Fibroblast of skin of right quadriceps (primary cell): ENCODE measurements at places on chromosomes 12 and 14.

- DNase-seq = no peak
Measured at GRCh38 chr12:132966676-132967415, 10.7 kb upstream of the ZNF605 start.

DNA sequence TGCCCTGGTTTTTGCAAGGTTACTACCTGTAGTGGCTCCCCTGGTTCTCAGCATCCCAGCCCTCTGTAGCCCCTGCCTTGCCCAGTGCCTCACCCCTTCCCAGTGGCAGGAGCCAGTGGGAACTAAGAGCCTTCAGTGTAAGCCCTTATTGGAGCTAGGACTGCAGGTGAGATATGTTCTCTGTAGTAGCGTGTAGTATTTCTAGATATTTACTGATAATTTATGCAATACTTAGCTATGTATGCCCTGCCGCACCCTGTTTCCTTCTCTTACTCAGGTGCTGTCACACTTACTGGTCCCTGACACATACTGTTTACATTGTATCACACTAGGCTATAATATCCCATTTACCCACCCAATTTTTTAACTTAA is 3.6 kb downstream of the BMAL2 start:
- no peak for DNase-seq

DNA sequence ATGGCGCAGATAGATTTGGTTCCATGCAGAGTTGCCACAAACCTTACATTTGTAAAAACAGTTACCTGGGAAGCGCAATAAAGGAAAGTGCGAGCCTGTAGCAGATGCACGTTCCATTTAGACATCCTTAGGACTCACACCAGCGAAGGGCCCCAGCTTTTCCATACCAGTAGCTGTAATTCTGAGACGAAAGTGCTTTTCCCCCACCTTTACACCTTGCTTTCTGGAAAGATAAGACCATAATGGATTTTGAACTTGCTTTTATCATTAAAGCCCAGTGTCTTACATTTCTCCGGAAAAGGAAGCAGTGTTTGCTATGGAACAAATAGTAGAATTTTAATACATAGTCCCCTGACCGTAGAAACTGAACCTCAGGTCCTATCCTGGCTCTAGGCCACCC is 616 bp upstream of the CCDC77 start:
- DNase-seq = no peak

GRCh38 chr14:21978184-21978998 is 304.8 kb upstream of the OR4E1 start:
- DNase-seq = peak; percentile 1

DNA sequence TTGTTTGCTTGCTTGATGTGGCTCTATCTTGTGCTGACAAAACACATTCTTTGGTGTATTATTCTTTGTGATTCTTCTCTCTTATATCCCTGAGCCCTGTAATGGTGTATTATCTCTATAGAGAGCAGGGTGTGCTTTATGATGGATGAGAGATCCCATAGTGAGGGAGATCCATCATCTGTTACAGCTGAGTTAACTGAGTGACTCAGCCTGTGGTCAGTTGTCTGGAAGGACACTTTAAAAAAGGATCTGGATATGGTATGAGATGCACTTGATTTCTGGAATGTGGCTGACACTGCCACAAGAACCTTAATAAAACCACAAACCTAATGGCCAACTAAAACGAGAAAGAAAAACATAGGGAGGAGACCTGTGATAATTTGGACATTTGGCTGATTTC is 461.4 kb upstream of the SYT1 start:
- peak; percentile 68 for DNase-seq

DNA sequence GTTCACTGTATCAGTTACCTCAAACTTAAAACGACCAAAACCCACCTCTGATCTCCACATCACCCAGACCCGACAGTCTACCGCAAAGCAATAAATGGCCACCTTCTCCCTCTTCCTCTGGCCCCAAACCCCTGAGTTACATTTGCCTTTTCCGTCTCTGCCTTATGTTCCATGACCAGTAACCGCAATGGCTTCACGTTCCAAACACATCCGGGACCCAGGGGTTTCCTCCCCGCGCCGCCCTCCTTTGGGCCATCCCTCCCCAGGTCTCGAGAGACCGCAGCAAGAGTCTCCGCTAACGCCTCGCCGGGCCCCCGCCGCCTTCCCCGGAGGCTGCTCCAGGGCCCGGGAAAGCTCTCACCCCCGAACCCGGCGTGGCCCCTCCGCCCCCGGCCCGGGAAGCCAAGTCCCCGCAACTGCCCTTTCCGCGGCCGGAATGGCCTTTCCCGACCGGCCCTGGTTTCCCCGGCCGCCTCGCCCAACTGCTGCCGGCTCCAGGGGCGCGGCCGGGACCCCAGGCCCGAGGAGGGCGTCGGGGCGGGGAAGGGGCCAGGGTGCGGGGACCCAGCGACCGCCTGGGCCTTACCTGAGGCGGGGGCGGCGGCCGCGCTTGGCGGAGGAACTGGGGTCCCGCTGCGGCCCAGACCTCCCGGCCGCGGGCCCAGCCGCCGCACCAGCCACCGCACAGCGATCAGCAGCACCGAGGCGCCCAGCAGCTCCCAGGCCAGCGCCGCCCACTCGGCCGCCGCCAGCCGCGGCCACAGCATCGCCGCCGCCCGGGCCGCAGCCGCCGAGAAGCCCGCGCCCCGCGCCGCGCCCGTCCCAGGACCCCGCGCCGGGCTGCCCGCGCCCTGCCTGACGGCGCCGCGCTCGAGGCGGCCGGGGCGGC is at the start of gene ANKLE2:
Gene ANKLE2 (minus strand): TSS at position 801 of the 889 bp plus-strand sequence. CDS start 34 bp downstream, at position 767.
- DNase-seq = peak; percentile 73

DNA sequence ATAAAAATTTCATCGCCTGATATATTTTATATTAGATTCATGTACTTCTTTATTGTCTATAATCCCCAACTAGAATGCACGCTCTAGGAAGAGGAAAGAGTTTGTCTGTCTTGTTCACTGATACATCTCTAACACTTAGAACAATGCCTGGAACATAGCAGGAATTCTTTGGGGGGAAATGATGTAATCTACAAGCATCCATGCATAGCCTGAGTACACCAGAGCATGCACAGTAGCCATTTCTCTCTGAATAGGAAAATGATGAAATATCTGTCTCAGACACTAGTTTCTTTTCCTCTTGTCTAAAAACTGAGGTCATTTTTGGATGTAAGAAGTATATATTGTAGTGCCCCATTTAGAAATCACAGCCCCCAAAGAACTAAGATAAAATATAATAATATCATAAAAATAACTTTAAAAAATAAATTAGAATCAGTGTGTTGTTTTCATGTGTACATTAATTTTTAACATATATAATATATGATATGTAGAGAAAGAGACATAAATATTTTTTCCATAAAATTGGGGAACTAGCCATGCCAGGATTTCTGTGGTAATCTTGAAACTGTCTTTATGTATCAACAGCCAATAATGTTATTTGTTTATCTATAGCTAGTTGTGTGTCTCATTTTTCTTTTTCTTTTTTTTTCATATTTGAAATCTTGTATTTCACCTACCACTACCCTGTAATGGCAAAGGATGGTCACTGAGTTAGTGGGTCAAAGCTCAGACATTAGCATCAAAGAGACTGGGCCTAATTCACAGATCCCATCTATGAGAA is 155.6 kb upstream of the TMCC3 start:
- peak; percentile 85 for DNase-seq

DNA sequence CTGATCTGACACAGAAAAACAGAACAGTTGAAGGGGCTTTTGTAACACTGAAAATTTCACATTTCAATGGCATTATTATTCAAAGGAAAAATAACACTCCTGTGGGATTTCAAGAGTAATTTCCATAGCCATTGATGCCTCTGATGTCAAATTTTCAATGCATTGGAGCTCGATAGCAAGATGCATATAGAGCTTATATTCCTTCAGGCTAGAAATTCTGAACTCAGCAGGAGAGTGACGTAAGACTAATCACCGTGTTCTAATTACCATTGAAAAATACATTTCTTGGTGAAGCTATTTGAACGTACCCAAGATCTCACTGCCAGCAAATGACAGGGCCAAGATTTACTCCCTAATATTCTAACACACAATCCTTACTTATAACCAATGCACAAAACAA is 854.1 kb upstream of the TMEM132C start:
- DNase-seq = no peak

- DNase-seq = no peak
Measured at GRCh38 chr12:101795013-101795412, 35.7 kb downstream of the GNPTAB start.

GRCh38 chr12:92192360-92192759 is 46.7 kb upstream of the BTG1 start:
- DNase-seq = no peak

DNA sequence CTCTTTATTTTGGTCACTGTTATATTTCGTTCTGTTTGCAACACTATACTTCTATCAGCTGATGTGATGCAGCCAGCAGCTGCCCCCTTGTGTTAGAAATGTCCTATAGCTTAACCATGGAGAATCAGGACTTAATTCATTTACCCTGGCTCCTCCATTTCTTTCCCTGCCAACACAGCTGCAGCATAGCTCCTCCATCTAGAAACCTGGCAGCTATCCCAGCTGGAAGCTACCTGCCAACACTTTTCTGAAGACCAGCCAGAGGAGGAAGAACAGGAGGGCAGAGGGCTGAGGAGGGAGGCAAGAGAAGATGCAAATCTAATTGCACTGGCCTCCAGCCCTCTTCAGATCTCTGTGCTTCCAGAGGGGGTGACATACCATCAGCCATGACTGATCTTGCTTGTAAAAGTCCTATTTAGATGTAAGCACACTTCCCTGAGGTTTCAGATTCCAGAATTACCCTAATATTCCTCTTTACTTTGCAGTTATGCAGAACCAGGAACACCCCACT is 156.8 kb upstream of the TMEM260 start:
- DNase-seq = peak; percentile 63

DNA sequence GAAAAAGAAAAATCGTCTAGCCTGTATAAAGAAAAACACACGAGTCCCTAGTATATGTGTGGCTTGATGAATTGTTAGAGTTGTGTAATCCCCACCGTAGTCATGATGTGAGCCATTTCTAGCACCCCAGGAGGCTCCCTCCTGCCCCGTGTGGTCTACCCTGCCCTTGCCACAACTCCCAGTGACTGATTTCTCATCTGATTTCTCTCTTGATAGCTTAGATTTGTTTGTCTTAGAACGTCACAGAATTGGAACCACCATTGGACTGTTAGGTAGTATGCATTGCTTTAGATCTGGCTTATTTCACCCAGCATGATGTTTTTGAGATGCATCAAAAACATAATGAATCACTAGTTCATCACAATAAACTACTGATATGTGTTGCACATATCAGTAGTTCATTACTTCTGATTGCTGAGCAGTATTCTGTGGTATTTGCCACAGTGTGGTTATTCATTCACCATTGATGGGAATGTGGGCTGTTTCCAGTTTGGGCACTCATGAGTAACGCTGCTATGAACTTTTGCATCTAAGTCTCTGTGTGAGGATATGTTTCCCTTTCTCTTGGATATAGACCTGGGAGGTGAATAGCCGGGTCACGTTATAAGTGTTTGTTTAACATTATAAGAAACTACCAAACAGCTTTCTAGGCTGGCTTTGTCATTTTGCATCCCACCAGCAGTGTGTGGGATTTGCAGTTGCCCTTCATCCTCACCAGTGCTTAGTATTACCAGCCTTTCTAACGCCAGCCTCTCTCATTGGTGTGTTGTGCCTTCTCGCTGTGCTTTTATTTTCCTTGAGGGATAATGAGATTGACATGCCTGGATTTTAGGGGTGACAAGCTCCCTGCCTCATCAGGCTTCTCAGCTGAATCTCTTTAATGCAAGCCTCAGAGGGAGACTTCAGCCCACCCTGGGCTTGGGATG is 31.9 kb upstream of the NCOR2 start:
- DNase-seq = peak; percentile 83

- DNase-seq = peak; percentile 85
Measured at GRCh38 chr12:85836197-85837090, at the start of gene RASSF9. TSS of gene RASSF9 (minus strand) at chr12:85836409. CDS start at chr12:85836201, 208 bp downstream.

- peak; percentile 29 for DNase-seq
Measured at GRCh38 chr12:120470150-120470784, 719 bp upstream of the SRSF9 start.

DNA sequence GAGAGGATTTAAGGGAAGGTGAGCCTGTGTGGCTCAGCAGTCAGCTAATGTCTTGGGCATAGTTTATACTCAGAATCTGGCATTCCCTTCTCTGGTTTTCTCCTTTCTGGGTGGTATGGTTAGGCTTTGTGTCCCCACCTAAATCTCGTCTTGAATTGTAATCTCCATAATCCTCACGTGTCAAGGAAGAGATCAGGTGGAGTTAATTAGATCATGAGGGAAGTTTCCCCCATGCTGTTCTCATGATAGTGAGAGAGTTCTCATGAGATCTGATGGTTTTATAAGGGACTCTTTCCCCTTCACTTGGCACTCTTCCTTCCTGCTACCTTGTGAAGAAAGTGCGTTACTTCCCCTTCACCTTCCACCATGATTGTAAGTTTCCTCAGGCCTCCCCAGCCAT is 169.8 kb upstream of the PELI2 start:
- DNase-seq = no peak

GRCh38 chr12:124194893-124195566 is 99.9 kb upstream of the RFLNA start:
- no peak for DNase-seq

GRCh38 chr14:32104803-32105202 is 27.7 kb downstream of the ARHGAP5 start:
- DNase-seq = no peak

GRCh38 chr14:64926398-64926995 is 12.2 kb downstream of the CHURC1 start:
- DNase-seq = no peak

DNA sequence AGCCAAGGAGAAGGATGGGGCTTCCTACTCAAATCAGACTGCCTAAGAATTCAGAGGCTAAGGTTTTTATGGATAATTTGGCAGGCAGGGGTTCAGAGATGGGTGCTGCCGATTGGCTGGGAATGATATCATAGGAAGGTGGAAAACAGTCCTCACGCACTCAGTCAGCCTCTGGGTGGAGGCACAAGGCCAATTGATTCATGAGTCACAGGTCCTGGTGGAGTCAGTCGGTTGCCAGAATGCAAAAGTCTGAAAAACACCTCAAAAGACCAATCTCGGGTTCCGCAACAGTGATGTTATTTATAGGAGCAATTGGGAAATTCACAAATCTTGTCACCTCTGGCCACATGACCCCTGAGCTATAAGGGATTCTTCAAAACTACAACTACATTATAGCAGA is 105.5 kb downstream of the GXYLT1 start:
- peak; percentile 51 for DNase-seq

- DNase-seq = no peak
Measured at GRCh38 chr12:65384240-65384639, 105.8 kb downstream of the MSRB3 start.

GRCh38 chr12:20950248-20950647 is 139.7 kb downstream of the SLCO1B3 start:
- no peak for DNase-seq

- DNase-seq = peak; percentile 1
Measured at GRCh38 chr14:40188006-40188405, 755.8 kb upstream of the FBXO33 start.

GRCh38 chr12:100967189-100967588 is 172.6 kb downstream of the ANO4 start:
- no peak for DNase-seq

DNA sequence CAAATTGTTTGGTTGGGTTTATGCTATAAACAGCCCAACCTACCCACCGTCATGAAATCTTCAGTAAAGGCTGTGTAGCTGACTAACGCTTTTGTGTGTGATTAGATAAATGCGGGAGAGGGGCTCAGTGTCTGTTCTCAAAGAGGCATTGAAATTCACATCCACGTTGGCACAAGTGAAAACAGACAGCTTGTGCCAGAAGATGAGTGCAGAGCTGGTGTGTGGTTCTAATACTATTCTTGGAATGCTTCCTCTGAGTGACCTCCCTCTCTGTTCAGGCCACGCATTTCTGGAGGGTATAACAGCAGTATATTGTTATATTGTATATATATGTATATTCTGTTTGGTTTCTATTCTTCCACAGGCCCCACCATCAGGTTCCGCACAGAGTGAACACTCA is 263.8 kb downstream of the APAF1 start:
- no peak for DNase-seq
